Uterus (tissue), 4 donors: ENCODE measurements at places on chromosomes 4 and X. TPM values are rescaled to one million over a fixed set of nuclear protein-coding genes. Genes with fewer than 3 reads are reported as not detected.

The SLC16A2 gene
- 4.4 TPM for total RNA-seq

DNA sequence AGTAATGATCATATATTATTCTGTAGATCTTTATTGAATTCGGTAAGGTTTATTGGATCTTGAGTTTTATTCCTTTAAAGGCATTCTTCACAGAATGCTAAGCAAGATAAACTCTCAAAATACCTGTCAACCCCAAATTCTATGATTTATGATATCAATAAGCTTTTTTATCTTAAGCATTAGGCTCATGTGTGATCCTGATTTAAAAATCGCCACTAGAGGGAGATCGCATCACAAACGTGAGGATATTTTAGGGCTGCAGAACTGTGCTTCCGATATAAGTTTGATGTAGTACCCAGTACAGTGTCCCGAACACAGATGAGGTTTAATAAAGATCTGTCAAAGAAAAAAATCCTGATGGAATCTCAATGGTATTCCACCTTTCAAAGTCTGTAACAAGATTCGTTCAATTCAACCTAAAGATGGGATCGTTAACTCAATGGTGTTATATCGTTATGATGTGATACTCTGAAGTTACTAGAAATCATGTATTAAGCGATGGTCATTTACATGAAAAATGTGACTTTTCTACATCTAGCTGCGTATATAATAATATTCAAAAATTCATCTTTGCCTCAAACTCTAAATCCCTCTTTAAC lies 169.0 kb downstream of the CORIN start:
- H3K27ac ChIP-seq: no peak overlapping the region
- H3K4me3 ChIP-seq: no peak overlapping the region
- no peaks in the 10 kb centered on the region for H3K4me1 ChIP-seq
- H3K27me3 ChIP-seq: no peaks in the 10 kb centered on the region
- H3K36me3 ChIP-seq: no peaks in the 10 kb centered on the region

DNA sequence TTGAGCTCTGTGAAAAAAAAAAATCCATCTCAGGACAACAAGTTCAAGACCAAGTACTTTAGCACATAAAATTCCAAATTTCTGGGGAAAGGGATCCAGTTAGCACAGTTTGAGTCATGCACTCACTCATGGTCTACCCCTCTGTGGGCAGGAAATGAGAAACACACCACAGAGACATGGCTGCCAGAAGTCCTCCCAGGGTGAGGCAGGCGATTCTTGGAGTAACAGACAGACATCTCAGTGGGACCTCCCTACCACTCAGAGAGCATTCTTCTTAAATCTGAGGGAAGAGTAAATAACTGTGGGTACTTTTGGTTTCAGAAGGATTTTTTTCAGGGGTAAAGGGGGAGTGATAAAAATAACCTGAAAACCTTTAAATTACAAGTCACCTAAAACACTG lies 14.1 kb downstream of the CXCL1 start:
- DNase-seq: no peak
- no peak overlapping the region for H3K4me3 ChIP-seq
- no peaks in the 10 kb centered on the region for H3K36me3 ChIP-seq
- no peaks in the 10 kb centered on the region for H3K4me1 ChIP-seq
- no peaks in the 10 kb centered on the region for H3K27me3 ChIP-seq
- H3K27ac ChIP-seq: no peak overlapping the region

DNA sequence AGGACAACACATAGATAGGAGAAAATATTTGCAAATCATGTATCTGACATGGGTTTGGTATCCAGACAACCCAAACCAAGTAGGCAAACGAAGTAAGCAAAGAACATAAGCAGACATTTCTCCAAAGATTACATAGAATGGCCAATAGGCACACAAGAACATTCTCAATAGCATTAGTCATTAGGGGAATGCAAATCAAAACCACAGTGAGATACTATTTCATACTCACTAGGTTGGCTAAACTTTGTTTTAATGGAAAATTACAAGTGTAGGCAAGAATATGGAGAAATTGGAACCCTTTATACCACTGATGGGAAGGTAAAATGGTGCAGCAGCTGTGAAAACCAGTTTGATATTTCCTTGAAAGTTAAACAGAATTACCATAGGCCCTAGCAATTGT lies 74.7 kb downstream of the CHRNA9 start:
- H3K27ac ChIP-seq: no peak overlapping the region
- H3K36me3 ChIP-seq: no peaks in the 10 kb centered on the region
- no peaks in the 10 kb centered on the region for H3K27me3 ChIP-seq

The PDK3 gene
- 9.5 TPM for total RNA-seq

The STK26 gene
- total RNA-seq: 90.1 TPM

GRCh38 chr4:13174001-13174400 lies 310.1 kb downstream of the RAB28 start:
- H3K4me1 ChIP-seq: no peaks in the 10 kb centered on the region
- H3K27ac ChIP-seq: peak overlapping the region; percentile 68

The AFAP1 gene
- 55.0 TPM for total RNA-seq

The TMSB15C gene
- 20.3 TPM for total RNA-seq

- DNase-seq: no peak
- H3K27ac ChIP-seq: peak overlapping the region; percentile 50
- H3K4me1 ChIP-seq: no peaks in the 10 kb centered on the region
- H3K27me3 ChIP-seq: no peaks in the 10 kb centered on the region
- H3K36me3 ChIP-seq: no peaks in the 10 kb centered on the region
These were observed 55.5 kb downstream of the WFS1 start for GRCh38 chr4:6324999-6325787.

DNA sequence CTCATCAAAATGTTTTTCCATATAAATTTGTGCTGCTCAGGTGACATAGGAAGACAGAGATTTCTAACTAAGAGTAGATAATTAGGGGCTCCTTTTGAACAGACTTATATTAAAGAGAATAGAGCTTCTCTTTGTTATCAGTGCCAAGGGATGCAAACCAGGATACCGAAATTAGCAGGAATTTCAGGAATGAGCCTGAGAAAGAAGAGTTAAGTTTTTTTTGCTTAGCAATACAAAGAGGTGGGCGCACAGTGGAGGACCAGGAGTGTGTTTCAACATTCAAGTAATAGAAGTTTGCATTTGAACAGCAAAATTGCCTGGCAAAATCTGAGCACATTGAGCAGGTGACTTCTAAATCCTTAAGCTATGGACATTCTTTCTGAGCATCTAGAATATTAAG lies 541.3 kb downstream of the GBA3 start:
- no peak overlapping the region for H3K27ac ChIP-seq
- H3K36me3 ChIP-seq: no peaks in the 10 kb centered on the region
- no peaks in the 10 kb centered on the region for H3K4me1 ChIP-seq

The SLC6A14 gene
- not detected for total RNA-seq

- no peaks in the 10 kb centered on the region for H3K4me1 ChIP-seq
- no peak overlapping the region for H3K4me3 ChIP-seq
- no peaks in the 10 kb centered on the region for H3K36me3 ChIP-seq
- no peaks in the 10 kb centered on the region for H3K27me3 ChIP-seq
These were observed 544.7 kb upstream of the NR3C2 start for GRCh38 chr4:148986951-148987350.

The GABRG1 gene
- total RNA-seq: 0.62 TPM

The SSX2 gene
- total RNA-seq: not detected

The TCEAL6 gene
- total RNA-seq: 13.6 TPM

DNA sequence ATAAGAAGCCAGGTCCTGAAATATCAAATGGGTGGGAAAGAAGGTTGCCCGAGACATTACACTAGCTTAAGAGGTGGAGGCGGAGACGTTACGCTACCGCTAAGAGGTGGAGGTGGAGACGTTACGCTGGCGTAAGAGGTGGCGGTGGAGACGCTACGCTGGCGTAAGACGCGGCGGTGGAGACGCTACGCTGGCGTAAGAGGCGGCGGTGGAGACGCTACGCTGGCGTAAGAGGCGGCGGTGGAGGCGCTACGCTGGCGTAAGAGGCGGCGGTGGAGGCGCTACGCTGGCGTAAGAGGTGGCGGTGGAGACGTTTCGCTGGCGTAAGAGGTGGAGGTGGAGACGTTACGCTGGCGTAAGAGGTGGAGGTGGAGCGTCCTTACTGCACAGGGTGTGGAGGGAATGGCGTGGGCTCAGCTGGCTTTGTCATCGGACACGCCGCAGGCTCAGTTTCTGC lies 12.8 kb downstream of the CYP4V2 start:
- H3K4me3 ChIP-seq: no peak overlapping the region
- no peak overlapping the region for H3K27ac ChIP-seq
- H3K36me3 ChIP-seq: no peaks in the 10 kb centered on the region

DNA sequence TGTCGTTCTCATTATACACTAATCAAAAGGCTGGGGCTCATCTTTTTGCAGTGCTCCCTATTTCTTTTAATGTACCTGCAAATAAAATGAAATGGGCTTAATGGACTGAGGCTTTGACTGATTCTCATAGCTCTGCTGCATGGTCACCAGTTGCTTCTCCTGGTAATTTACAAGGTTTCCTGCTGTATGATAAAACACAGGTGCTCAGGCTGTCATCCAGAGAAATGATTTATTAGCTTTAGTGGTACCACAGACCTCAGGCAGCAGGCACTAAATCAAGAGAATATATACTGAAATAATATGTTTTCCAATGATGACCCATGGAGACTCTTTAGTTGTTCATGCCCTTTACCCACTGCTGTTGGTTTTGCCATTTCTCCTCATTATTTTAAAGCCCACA lies 137.7 kb downstream of the C4orf33 start:
- no peaks in the 10 kb centered on the region for H3K36me3 ChIP-seq
- no peak overlapping the region for H3K4me3 ChIP-seq
- no peaks in the 10 kb centered on the region for H3K27me3 ChIP-seq
- H3K27ac ChIP-seq: no peak overlapping the region
- H3K4me1 ChIP-seq: no peaks in the 10 kb centered on the region

DNA sequence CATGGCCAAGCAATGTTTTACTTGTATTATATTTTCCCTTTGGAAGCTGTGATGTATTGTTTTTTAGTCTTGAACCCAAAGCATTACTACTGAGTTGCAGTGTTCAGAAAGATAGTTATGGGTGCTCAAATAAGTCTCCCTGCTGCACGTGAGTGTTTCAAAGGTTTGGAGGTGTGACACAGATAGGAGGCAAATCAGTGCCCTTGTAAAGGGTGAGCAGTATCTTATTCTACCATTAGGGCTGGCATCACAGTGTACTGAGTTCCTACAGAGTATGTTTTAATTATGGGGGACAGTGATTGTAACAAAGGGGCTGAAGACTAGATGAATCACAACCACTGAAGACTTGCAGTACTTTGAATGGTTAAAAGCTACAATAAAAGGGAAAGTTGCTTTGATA lies 38.3 kb downstream of the NOCT start:
- no peaks in the 10 kb centered on the region for H3K36me3 ChIP-seq
- no peak overlapping the region for H3K27ac ChIP-seq
- no peak overlapping the region for H3K4me3 ChIP-seq
- H3K27me3 ChIP-seq: no peaks in the 10 kb centered on the region
- no peak for DNase-seq

- H3K36me3 ChIP-seq: no peaks in the 10 kb centered on the region
- no peak overlapping the region for H3K4me3 ChIP-seq
These were observed 30.4 kb downstream of the FAT1 start for GRCh38 chr4:186693159-186693815.

DNA sequence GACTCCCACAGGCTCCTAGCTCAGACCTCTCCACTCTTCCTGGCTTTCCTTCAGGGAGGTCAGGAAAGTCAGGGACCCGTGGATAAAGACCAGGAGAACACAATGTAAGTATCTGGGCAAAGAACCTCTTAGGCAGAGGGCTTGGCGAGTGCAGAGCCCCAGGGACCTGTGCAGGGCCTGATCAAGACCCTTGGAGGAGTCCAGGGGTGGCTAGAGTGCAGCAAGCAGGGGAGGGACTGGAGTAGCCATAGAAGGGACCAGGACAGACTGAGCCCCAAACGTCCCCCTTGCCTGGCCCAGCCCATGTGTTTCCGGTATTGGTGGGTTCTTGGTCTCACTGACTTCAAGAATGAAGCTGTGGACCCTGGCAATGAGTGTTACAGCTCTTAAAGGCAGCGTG lies 5.9 kb upstream of the TNIP2 start:
- H3K27me3 ChIP-seq: no peaks in the 10 kb centered on the region
- H3K36me3 ChIP-seq: no peaks in the 10 kb centered on the region
- DNase-seq: no peak
- H3K4me3 ChIP-seq: no peak overlapping the region
- H3K27ac ChIP-seq: no peak overlapping the region
- no peaks in the 10 kb centered on the region for H3K4me1 ChIP-seq

The GNL3L gene
- total RNA-seq: 38.4 TPM

DNA sequence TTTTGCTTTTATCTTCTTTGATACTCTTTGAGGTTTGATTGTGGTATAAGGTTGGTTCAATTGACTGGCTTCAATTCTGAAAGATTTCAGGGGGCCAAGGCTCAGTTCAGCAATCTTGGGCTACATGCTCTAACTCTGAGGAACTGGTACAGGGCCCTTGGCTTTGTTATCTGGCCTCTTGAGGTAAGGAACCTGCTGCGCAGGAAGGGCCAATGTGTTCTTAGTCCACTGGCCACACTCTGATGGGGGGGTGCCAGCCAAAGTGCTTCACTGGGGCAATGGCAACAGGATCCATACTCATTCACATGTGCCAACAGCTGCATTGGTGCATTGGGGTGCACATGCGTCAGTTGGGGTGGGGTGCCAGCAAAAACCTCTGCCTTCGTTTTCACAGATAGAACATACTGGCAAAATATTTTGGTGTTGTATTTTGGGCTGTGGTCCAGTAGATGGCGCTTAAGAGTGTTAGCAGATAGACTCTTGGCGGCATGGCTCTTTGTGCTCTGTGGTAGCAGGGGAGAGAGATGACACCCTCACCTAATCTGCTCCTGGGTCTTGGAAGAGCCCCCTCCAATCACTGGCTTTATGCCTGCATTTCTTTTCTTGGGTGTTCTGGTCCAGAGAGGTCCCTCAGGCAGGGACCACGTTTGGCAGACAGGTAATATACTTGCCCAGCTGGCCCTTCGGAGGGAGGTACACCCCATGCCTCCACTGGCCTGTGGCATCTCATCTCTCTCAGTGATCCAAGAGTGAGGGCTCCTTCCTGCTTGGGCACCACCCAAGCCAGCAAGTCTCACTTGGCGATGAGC lies 42.9 kb downstream of the NDST3 start:
- H3K36me3 ChIP-seq: no peaks in the 10 kb centered on the region
- no peak for DNase-seq
- H3K27me3 ChIP-seq: no peaks in the 10 kb centered on the region
- no peaks in the 10 kb centered on the region for H3K4me1 ChIP-seq
- no peak overlapping the region for H3K4me3 ChIP-seq

DNA sequence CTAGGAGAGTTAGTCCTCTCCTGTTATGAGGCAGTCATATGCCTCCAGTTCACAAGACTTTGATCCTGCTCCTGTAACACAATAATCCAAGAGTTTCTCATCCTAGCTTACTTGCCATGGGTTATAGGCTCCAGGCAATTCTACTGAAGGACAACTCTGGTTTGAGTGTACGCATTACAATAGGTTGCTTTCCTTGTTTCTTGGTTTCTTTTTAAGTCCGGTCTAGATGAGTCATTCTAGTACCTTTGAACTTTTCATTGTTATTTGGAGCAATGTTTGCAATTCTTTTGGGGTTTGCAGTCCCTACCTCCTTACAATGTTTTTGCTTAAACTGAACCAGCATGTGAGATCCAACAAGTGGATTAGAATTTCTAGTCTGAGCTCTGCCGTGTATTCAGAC lies 109.1 kb downstream of the ANAPC4 start:
- H3K27ac ChIP-seq: no peak overlapping the region
- no peaks in the 10 kb centered on the region for H3K4me1 ChIP-seq
- no peak overlapping the region for H3K4me3 ChIP-seq
- no peaks in the 10 kb centered on the region for H3K27me3 ChIP-seq

- no peaks in the 10 kb centered on the region for H3K36me3 ChIP-seq
- no peak overlapping the region for H3K4me3 ChIP-seq
These were observed 124.1 kb upstream of the MAB21L2 start for GRCh38 chr4:150457802-150458201.

The KIAA1210 gene
- total RNA-seq: 6.7 TPM

- no peak overlapping the region for H3K27ac ChIP-seq
- no peak for DNase-seq
- H3K36me3 ChIP-seq: no peaks in the 10 kb centered on the region
- H3K27me3 ChIP-seq: no peaks in the 10 kb centered on the region
- H3K4me3 ChIP-seq: no peak overlapping the region
- H3K4me1 ChIP-seq: no peaks in the 10 kb centered on the region
These were observed 12.2 kb downstream of the NOCT start for GRCh38 chr4:139027776-139028175.
